ENCODE measurements at places on chromosomes 1 and 21. TPM values are rescaled to one million over a fixed set of nuclear protein-coding genes. Genes with fewer than 3 reads are reported as not detected.

TAL1 gene
- not detected for total RNA-seq

CTBS gene
- 7.2 TPM for total RNA-seq

NMNAT2 gene
- 2.7 TPM for total RNA-seq

NAXE gene
- 51.3 TPM for total RNA-seq

MYBPH gene
- not detected for total RNA-seq

GRCh38 chr21:45900034-45900868 is 81.3 kb upstream of the COL6A1 start:
- H3K4me1 ChIP-seq: no peaks in the 10 kb centered on the region
- H3K36me3 ChIP-seq: no peaks in the 10 kb centered on the region
- H3K27ac ChIP-seq: no peak overlapping the region
- no peaks in the 10 kb centered on the region for H3K27me3 ChIP-seq

DNA sequence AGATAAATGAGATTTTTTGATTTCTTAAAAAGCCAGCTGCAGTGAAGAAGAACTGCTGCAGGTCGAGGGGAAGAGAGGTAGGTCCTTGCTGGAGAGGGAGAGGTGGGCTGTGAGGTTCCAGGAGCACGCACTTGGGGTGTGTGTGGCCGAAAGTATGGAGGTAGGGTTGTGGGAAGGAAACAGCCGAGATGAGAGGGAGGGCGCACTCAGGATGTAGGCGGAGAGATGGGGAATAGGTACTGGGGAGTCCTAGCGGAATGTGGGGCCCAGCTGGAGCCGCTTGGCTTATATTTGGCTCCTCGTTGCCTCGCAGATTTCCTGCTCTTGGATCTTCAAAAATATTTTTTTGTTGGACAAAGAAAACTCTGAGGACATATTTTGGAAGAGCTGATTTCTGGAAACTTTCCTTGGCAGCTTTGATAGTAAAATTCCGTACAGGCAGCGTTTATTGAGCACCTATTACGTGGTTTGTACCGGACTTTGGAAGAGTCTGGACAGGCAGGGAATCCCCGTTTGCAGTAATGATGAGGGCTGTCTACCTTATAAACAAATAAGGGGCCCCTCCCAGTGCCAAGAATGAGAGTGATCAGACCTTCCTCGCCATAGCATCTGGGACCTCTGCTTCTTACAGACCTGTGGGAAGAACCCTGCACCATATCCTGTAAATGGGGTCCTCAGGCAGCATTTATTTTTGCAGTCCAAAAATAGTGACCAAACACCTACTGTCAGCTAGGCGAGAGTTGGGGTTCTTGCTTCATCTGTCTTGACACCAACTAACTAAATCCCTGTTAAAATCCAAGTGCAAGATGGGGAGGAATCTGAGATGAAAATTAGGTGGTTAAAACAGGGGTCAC is 1.5 kb downstream of the LRRC8D start:
- DNase-seq: peak; percentile 41
- H3K27ac ChIP-seq: peak overlapping the region; percentile 79
- H3K36me3 ChIP-seq: no peaks in the 10 kb centered on the region
- peaks cover 7% of the 10 kb centered on the region for H3K27me3 ChIP-seq

DNA sequence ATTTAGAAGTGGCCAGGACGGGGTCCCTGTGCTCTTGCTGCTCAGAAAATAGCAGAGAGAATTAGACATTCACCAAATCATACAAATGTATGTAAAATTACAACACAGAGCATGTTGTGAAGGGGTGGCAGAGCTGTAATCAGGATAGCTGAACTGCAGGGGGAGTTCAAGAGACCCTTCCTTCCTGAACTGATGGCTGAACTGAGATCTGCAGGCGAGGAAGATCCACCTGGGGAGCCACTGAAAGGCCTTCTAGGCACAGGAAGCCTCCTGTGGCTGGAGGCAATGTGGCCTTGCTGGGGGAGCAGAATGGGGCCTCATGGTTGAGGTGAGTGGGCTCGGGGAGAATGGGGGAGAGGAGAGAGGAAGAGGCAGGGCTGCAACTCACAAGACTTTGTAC is 216.5 kb downstream of the PRDM2 start:
- H3K4me3 ChIP-seq: no peak overlapping the region
- H3K27ac ChIP-seq: no peak overlapping the region
- DNase-seq: no peak
- H3K4me1 ChIP-seq: no peaks in the 10 kb centered on the region
- no peaks in the 10 kb centered on the region for H3K36me3 ChIP-seq
- H3K27me3 ChIP-seq: no peaks in the 10 kb centered on the region

- no peaks in the 10 kb centered on the region for H3K4me1 ChIP-seq
- no peak overlapping the region for H3K4me3 ChIP-seq
- no peak overlapping the region for H3K27ac ChIP-seq
- H3K36me3 ChIP-seq: no peaks in the 10 kb centered on the region
These were observed 102.1 kb upstream of the MARK1 start for GRCh38 chr1:220425852-220426251.

DNA sequence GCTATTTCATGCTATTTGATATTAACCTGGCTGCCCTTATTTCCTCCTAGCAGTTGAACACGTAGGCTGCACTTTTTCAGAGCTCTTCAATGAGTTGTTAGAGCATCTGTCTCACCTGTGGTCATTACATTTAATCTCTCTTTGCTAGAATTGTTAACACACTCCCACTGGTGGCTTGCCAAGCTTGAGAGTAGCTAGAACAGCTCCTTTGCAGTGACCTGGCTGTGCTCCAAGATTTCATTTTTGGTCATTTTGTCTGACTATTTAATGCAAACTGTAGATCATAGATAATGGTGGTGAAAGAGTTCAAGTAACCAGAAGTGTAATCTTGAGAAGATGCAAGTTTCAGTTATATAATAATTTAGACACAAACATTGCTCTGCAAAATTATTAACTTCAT is 105.6 kb downstream of the LRRC7 start:
- H3K4me1 ChIP-seq: peaks cover 4% of the 10 kb centered on the region
- H3K36me3 ChIP-seq: no peaks in the 10 kb centered on the region
- no peaks in the 10 kb centered on the region for H3K27me3 ChIP-seq
- H3K4me3 ChIP-seq: no peak overlapping the region
- no peak for DNase-seq

DNA sequence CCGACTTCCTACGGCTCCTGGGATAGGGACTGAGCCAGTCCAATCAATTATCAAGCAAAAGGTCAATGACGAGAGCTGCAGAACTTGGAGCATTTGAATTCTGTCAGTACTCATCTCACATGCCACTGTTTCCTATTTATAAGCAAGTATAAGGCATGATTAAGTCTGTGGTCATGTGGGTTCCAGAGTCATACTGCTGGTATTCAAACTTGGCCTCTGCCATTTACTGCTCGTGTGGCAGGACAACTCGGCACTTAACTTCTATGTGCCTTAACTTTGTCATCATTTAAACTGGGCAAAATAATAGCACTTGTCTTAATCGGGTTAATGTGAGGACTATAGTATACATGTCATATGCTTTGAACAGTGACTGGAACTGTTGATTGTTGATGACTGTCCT is 44.9 kb upstream of the TNFSF18 start:
- DNase-seq: no peak
- H3K4me1 ChIP-seq: no peaks in the 10 kb centered on the region
- no peaks in the 10 kb centered on the region for H3K27me3 ChIP-seq
- no peaks in the 10 kb centered on the region for H3K36me3 ChIP-seq

- H3K27me3 ChIP-seq: no peaks in the 10 kb centered on the region
- no peak overlapping the region for H3K4me3 ChIP-seq
- no peak overlapping the region for H3K27ac ChIP-seq
- no peaks in the 10 kb centered on the region for H3K4me1 ChIP-seq
- DNase-seq: no peak
- no peaks in the 10 kb centered on the region for H3K36me3 ChIP-seq
These were observed 122.7 kb downstream of the UCHL5 start for GRCh38 chr1:192936313-192937018.

DNA sequence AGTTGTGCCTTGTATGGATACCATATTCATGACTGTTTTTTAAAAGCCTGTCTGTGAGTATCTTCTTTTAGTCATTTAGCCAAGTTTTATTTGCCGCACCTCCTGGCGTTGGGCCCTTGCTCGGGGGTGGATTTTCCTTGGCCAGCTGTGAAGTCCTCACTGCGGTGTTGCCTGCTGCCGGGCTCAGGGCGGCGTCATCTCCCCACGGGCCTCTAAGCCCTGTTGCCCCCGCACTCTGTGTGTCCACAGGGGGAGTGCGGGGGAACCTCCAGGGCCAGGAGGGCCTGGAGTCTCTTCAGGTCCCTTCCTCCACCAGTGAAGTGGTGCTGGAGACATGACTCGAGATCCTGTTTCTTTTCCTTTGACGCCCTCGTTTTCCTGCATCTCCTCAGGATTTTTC is 65.8 kb upstream of the DIP2A start:
- DNase-seq: no peak
- no peak overlapping the region for H3K27ac ChIP-seq
- H3K27me3 ChIP-seq: no peaks in the 10 kb centered on the region
- no peak overlapping the region for H3K4me3 ChIP-seq
- no peaks in the 10 kb centered on the region for H3K4me1 ChIP-seq
- no peaks in the 10 kb centered on the region for H3K36me3 ChIP-seq

GRCh38 chr1:61337441-61337951 is 255.1 kb downstream of the NFIA start:
- H3K27me3 ChIP-seq: no peaks in the 10 kb centered on the region
- no peak overlapping the region for H3K27ac ChIP-seq
- no peak for DNase-seq
- H3K36me3 ChIP-seq: no peaks in the 10 kb centered on the region
- no peak overlapping the region for H3K4me3 ChIP-seq

GRCh38 chr1:152038871-152039270 is 2.1 kb upstream of the S100A11 start:
- H3K27ac ChIP-seq: no peak overlapping the region
- H3K36me3 ChIP-seq: no peaks in the 10 kb centered on the region
- DNase-seq: no peak
- peaks cover 52% of the 10 kb centered on the region for H3K27me3 ChIP-seq
- H3K4me3 ChIP-seq: no peak overlapping the region
- H3K4me1 ChIP-seq: peaks cover 18% of the 10 kb centered on the region

- no peaks in the 10 kb centered on the region for H3K4me1 ChIP-seq
- DNase-seq: no peak
- no peak overlapping the region for H3K4me3 ChIP-seq
- H3K36me3 ChIP-seq: no peaks in the 10 kb centered on the region
- H3K27me3 ChIP-seq: no peaks in the 10 kb centered on the region
- no peak overlapping the region for H3K27ac ChIP-seq
These were observed 118.9 kb downstream of the KCNJ6 start for GRCh38 chr21:37797403-37797802.

DNA sequence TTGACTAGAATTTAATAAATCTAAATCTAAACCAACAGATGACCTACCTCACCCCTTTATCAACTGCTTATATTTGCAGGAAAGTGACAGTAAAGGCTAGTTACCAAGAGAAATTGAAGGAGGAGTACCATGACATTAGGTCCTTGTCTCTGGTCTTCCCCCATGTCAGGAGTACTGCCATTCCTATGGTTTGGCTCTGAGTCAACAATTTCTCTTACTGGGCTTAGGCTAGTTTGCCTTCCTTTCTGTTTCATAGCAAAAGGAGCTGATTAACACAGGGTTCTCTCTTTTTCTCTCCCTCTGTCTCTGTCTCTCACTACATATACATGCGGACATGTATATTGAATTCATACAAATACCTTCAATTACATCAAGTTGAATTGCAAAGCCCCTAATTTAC is 579.9 kb downstream of the DPYD start:
- no peaks in the 10 kb centered on the region for H3K36me3 ChIP-seq
- H3K27me3 ChIP-seq: no peaks in the 10 kb centered on the region
- H3K4me1 ChIP-seq: no peaks in the 10 kb centered on the region
- no peak overlapping the region for H3K27ac ChIP-seq

GRCh38 chr1:175599212-175599705 is 144.1 kb downstream of the TNR start:
- H3K27me3 ChIP-seq: peaks cover 42% of the 10 kb centered on the region
- no peaks in the 10 kb centered on the region for H3K36me3 ChIP-seq
- no peak overlapping the region for H3K27ac ChIP-seq
- H3K4me1 ChIP-seq: no peaks in the 10 kb centered on the region
- H3K4me3 ChIP-seq: peak overlapping the region; percentile 42

DNA sequence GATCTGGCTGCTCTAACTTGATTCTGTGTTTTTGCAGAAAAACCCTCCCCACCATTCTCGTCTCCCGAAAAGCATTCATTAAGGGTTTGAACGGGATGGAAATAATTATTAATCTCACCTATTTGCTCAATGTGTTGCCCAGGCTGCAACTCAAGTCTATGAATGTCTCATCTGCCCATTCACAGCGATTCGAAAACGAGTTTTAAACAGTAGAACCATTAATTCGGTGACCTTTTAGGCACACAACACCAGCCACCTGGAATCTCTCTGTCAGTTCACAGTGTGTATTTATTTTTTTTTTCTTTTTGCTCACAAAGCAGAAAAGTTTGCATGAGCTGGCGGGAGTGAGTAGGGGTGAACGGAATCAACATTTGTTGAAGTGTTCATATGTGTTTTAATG is 764.7 kb upstream of the TPTE start:
- H3K4me1 ChIP-seq: no peaks in the 10 kb centered on the region
- H3K4me3 ChIP-seq: no peak overlapping the region
- peaks cover 4% of the 10 kb centered on the region for H3K36me3 ChIP-seq
- no peak overlapping the region for H3K27ac ChIP-seq
